Activated naive CD4-positive, alpha-beta T cell treated with Interleukin-2 at 50 U/mL for 16 hours (primary cell): ENCODE measurements at places on chromosomes 6 and 20.

DNA sequence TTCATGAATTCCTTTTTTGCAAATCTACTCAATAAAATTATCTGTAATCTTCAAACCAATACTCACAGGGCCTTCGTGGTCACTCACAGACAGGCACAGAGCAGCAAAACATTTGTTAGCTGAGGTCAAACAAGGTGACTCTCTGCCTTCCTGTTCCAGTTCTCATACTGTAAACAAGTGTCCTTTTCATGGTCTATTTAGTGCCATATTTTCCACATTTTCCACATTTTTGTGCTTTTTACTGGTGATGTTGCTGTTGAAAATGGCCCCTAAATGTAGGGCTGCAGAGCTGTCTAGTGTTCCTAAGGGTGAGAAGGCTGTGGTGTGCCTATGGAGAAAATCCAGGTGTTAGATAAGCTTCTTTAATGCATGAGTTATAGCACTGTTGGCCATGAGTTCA, 133.1 kb upstream of the COL21A1 start:
- no peak for DNase-seq

GRCh38 chr6:163406830-163407229, 7.7 kb upstream of the QKI start:
- no peak for DNase-seq

DNA sequence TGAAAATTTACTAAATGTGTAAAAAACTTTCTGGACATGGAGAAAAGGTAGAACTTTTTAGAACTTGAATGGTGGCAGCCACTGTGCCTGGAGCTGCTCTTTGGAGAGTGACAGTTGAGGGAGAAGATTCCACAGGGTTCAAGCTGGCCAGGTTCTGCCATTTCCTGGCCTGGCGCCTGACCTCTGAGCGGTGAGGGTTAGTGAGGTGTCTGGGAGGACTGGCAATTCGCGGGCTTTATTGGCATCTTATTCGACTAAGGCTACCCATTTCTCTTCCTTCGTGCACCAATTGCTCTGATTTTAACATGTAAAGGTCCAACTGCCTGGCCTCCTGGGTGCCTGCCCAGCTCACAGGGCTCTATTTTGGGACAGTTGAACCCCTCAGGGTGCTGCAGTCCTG, 2.4 kb downstream of the SNAI1 start:
- no peak for DNase-seq

GRCh38 chr6:89828988-89829471, 650 bp upstream of the CASP8AP2 start:
- peak; percentile 27 for DNase-seq

DNA sequence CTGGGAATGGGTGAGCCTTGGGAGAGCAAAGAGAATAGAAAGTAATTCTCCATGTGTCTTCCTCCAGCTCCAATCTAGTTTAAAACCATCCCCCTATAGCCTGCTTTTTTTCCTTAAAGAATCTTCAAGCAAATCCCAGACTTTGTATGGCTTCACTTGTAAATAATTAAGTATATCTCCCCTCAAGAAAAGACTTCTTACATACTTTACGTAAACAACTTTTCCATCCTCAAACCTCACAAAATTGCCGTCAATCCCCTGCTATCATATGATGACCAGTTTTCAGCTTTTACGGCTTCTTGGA, 88.5 kb upstream of the PHACTR3 start:
- no peak for DNase-seq

DNA sequence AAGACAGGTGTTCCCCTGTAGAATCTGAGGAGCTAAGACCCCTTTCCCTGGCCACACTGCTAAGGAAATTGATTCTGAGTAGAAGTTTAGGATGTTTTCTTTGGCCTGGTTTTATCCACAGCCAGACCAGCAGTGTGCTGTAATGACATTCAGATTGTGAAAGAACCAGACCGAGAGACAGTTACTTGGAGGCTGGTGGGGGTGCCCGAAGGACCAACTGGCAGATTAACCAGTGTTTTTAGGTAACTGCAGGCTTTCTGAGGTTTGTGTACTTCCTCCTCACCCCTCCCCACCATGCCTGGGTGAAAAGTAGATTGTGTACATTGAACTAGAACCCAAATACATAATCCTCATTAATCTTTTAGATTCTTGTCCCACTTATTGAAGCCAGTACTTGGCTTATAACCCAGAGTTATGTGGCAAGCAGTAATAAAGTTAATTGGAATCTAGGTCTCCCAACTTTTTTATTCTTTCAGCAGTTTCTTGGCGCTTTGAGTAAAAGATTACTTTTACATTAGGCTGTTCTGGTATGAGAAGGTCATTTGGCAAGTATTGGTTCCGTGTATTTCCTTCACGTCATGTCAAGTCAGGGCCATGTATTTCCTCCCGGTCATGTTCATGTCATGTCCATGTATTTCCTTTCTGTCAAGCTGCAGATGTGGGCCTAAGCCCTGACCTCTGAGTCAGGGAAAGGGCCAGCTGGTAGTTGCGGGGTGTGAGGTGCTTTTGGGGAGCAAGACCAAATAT, 93.7 kb downstream of the TCP11 start:
- DNase-seq, result no peak

- no peak for DNase-seq
These were observed 42.5 kb downstream of the SLC24A3 start for GRCh38 chr20:19254956-19255355.

DNA sequence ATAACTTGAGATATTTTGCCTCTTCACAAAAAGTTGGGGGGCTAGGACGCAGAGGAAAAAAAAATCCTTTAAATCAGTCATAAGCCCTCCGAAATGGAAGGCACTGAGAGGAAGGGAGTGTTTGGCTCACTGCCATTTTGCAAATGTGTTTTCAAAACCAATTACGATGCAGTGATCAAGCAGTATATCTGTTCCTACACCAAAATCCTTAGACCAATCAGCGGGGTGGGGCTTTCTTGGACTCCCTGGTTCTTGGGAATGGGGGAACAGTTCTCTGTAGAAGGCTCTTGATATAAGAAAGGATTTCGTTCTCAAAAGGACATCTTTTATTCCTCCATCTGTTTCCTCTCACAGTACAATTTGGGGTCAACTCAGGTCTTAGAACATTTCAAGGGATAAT, 478.6 kb upstream of the JARID2 start:
- no peak for DNase-seq

DNA sequence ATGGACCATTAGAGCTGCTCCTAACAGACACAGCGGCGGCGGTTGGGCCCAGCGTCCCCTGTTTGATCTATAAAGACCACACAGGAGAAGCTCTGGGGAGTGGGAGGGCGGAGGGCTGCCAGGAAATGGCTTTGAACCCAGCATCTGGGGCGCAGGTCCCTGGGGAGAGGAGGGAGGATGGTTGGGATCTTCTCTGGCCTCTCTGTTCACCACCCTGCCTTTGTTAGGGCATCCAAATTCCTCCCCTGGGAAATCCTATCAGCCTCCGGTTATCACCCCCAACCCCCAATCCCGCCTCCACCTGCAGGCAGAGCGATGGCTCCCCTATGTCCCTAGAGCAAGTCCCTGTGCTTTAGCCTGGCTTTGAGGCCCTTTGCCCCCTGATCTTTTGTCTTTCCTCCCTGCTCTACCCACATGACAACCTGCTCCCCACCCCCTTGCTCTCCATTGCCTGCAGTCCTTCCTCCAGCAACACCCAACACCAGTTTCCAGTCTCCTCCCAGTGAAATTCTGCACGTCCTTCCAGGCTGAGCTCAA, 7.1 kb downstream of the XKR7 start:
- no peak for DNase-seq

DNA sequence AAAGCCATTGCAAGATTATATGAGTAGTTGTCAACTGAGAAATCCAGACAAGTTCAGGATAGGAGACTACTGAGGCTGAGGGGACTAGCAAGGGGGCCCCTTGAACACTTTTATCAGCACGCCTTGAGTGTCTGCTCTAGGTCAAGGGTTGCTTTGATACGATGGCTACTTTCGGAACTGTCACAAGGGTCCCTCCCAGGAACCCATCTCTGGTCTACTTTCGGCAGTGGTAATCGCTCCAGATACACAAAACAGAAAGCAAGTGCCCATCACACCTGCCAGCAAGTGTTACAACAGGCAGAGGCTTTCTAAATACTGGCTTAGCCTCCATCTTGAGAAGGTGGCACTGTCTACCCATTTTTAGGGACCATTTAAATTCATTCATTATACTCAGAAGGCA, 61.1 kb downstream of the GJA10 start:
- no peak for DNase-seq

GRCh38 chr6:99802396-99803031, 191.5 kb downstream of the MCHR2 start:
- no peak for DNase-seq

DNA sequence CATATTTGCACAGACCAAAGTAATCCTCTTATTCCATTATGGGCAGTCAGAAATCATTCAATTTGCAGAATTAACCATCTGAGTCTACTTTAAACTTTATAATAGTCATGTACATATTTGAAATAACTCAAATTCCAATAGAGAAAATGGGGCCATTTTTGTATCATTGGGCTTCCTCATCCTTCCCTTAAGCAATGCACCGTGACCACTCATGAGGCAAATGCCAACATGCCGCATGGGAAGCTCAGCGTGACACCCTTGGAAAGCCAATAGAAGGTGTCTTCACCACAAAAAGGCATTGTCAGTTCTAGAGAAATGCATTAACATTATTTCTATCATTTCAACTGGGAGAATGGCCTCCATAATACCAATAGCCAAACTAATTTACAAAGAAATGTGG, 38.5 kb downstream of the SIM1 start:
- no peak for DNase-seq

DNA sequence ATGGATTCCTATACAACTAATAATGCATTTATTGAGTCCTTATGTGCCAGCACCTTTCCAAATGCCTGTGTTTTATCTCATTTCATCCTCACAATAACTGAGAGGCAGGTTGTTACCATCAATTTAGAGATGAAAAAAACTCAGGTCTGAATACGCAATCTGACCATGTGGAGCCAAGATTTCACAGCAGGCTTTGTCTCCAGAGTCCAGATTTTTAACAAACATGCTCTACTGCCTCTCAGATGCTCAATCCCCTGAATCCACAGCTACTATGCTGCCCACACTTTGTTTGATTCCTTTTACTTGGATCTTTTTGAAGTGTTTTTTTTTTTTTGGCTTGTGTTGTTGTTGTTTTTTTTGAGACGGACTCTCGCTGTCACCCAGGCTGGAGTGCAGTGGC, 46.8 kb downstream of the B4GALT5 start:
- no peak for DNase-seq

- DNase-seq, result no peak
These were observed 342.1 kb downstream of the PLCB1 start for GRCh38 chr20:8474027-8474668.

DNA sequence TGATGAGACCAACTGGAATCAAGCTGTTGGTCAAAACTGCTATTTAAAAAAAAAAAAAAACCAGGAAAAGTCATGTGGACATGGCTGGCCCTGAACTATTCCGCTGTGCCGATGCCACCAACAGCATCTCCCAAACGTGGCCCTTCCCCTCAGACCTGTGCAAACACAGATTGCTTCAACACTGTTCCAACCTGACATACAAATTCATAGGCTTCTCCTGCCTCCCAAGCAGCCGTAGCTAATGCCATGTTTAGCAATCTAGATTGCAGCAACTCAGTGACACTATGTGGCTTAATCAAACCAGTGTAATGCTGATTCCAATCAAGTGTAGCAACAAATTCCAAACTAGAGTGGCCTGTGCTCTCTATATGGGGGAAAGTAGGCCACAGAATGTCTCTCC, 16.2 kb downstream of the PRKN start:
- no peak for DNase-seq

- DNase-seq, result no peak
These were observed 38.8 kb downstream of the ISM1 start for GRCh38 chr20:13259921-13260320.

DNA sequence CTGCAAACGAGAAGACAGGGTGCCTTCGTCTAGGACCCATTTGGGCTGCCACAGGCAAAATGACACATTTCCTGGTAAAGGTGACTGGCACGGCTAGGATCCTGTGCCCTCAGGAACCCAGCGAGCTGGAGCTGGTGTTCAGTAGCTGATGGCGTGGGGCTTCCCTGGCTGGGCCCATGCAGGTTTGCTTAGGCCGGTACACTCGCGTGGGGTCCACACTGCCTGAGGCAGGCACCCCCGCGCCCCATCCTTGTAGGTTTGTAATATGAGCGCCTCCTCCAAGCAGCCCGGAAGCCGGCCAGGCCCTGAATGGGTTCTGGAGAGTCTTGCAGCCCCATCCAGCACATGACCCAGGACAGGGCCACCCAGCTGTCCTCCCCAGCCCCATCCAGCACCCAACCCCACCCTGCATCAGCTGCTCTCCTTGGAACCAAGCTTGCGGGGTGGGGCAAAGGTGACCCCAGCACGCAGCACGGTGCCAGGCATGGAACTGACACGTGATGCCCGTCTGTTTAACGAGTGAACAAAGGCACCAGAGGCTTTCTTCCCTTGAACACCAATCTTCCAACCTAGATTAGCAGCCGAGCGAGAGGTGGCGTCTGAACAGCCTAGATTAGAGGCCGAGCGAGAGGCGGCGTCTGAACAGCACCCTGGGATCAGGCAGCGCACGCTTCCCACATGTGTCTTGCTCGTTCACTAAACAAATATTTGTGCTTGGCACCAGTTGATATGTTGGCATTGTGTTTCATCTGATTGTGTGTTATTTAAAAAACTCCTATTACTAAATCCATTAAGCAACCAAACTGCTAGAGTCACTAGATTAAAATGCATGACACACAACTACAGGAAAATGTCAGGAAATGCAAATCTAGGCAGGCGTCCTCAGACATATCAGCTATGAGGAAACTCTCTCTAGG, 112.1 kb downstream of the DLL1 start:
- DNase-seq, result no peak

DNA sequence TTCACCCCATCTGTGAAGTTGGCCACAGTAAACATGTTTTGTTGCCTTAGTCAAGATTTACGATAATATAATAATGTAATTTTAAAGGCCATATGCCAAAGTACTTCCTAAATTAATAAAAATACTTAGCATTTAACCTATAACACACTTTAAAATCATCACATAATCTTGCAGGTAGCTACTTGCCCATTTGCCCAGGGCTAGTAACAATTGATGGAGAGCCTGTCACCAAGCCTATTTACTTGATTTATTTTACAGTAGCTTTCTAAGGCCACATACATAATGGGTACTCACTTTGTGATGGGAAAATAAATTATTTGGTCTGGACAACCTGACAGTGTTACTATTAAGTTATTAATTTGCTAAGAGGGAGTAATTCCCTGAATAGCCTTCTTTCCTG, 14.5 kb downstream of the BTBD9 start:
- no peak for DNase-seq

- DNase-seq, result no peak
These were observed 254.6 kb upstream of the PRDM1 start for GRCh38 chr6:105831311-105832097.

DNA sequence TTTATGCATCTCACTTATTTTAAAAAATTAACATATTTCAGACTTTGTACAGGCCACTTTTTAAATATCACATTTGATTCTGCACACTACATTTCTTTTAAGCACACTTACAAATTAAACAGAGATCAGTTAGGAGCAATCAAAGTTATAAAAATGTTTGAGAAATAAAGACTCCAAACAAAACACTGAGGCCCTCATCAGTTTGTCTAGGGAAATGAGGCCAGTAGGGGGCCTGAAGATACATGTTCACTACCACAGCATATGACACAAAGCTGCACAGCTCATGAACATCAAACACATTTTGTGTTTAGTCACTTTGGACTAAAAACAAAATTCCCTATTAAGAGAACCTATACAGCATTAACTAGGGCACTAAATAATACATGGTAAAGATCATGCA, 180.5 kb downstream of the PDE7B start:
- no peak for DNase-seq

- no peak for DNase-seq
These were observed 64.9 kb downstream of the FNDC1 start for GRCh38 chr6:159234102-159234553.

GRCh38 chr6:10793035-10793434, 45.3 kb downstream of the MAK start:
- DNase-seq, result no peak

- DNase-seq, result peak; percentile 57
These were observed 38.2 kb downstream of the KIAA1755 start for GRCh38 chr20:38222231-38222922.
